Stimulated activated CD8-positive, alpha-beta memory T cell treated with anti-CD3 and anti-CD28 coated beads, Interleukin-4, amount 100 ng/mL, for 1 hour (primary cell): ENCODE measurements at places on chromosomes 1 and 21.

DNA sequence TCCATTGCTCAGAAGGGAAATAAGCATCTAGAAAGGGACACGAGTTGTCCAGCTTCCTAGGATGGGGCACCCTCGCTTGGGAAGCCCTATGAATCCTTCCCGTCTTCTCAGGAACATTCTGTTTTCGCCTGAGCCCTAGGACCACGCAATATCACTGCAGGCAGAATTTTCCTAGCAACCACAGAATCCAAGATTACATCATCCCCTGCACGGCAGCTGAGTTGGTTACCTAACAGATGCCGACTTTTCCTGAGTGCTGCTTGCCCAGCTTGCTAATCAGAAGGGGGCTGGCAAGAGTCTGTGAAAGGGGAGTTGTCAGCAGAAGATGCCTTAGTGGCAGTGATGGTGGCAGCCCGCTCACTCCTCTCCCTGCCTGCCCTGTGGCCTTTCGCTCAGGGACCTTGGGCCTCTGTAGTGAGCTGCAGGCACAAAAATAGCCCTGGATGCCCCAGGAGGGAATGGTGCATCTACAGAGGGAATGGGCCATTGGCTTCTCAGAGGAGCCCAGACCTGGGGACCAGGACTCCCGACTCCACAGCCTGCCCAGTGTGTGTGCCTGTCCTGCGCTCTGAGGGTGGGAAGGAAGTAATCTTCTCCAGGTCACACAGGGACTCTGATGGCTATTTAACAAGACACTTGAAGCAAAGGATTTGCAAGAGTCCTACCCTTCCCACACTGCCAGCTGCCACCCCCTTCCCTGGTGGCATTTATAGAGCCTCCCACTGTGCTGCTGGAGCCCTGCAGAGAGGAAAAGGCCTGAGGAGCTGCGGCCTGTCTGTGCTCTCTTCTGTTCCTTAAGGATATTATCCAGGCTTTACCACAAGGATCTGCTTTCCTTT is 28.9 kb upstream of the CLSTN1 start:
- DNase-seq: no peak

DNA sequence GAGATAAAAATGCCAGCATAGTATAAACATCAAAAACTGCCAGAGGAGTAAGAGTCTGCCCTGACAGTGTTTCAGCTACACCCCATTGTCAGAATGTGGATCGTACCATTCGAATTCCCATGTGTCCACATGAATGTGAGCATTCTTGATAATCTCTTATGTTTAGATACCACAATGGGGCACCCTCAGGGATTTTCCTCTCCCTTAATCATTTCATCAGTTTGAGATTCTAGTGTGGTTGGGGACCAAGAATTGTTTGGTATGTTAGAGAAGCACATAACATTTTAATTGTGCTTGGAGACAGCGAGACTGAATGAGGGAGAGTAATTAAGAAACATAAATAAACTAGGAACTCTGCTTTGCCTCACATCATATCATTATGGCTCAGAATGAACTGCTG is 120.2 kb downstream of the ZC3H11B start:
- no peak for DNase-seq

DNA sequence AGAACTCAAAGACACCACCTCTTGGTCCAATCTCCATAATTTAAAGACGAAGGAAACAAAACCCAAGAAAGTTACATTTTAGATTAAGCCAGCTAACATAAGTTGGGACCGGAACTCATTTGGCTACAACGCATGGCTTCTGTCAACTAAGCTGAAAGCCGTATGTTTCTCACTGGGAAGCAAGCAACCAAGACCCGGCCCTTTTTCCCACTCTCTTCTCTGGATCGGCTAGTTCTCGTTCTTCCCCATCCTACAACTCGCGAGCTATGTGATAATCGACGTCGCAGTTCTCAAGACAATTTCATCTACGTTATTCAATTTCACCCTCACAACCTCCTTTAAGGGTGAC is 601 bp downstream of the CCT8 start:
- no peak for DNase-seq

- DNase-seq: no peak
Measured at GRCh38 chr1:78520216-78520615, 29.4 kb downstream of the PTGFR start.

DNA sequence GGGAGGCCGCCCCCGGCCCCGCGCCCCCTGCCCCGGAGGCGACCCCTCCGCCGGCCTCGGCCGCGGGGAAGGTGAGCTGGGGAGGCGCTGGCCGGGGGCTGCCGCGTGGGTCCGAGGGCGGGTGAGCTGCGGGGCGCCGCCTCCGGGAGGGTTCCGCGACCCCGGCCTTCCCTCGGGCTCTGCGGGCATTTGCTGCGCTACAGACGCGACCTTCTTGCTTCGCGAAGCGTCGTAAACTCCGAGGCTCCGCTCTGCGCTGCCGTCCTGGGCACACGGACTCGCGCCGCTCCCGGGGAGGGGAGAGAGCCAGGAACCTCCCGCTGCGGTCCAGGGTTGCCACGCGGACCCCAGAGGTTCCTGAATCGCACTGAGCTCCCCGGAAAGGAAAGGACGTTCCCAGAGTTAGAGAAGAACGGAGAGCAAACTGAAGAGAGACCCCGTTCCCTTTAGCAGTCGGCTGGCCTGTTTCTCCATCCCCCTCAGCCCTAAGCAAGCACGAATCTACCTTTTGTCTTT is 345 bp downstream of the SLX9 start:
- no peak for DNase-seq

DNA sequence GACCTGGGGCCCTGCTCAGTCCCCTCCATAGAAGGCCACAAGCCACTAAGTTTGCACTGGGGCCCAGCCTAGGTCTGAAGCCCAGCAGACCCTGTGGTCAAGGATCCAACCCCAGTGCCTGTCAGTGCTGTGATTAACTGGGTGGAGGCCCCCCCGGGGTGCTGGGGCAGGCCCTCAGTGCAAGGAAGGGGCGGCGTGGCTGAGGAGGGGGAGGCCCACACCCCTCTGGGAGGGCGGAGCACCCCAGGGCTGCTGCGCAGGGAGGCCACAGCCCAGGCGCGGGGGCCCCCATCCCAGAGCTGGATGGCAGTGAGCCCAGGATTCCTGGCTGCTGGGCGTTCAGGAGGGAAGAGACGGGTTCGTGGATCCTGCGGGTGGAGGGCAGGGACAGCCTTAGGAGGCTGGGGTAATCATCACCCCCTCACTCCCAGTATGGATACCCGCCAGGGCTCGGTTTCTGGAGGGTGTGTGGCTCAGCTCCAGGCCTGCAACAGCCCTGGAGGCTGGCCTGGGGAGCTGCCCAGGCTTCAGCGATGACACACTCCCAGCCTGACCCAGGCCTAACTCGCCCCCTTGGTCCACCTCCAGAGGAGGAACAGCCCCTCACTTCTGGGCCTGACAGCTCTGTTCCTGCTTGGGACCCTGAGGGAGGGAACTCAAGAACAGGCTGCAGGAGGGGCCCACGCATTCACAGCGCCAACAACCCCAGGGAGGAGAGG is 890 bp downstream of the GJC2 start:
- DNase-seq: no peak

- DNase-seq: no peak
Measured at GRCh38 chr1:219067350-219067712, 106.3 kb upstream of the LYPLAL1 start.

GRCh38 chr21:39866093-39866492 is 1.1 kb upstream of the PCP4 start:
- DNase-seq: no peak

DNA sequence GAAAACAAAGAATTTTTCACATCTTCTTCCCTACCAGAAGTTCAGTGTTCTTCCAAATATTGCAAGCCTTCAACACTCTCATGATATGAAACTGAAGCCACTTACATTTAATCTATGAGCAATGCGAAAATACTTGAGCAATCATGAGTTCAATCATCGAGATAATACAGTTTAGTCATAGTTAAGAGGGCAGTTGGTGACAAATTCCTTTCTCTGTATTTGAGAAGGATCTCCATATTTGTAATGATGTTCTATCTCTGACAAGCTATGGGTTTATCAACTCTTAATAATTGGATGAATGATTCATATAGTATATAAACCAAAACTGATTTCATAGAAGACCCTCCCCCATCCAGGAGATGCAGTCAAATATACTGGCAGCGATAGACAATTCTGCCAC is 29.7 kb upstream of the PYHIN1 start:
- no peak for DNase-seq

GRCh38 chr1:46067652-46068051 is 64.8 kb downstream of the PIK3R3 start:
- no peak for DNase-seq

GRCh38 chr1:230794871-230795605 is 47.9 kb downstream of the CAPN9 start:
- no peak for DNase-seq

DNA sequence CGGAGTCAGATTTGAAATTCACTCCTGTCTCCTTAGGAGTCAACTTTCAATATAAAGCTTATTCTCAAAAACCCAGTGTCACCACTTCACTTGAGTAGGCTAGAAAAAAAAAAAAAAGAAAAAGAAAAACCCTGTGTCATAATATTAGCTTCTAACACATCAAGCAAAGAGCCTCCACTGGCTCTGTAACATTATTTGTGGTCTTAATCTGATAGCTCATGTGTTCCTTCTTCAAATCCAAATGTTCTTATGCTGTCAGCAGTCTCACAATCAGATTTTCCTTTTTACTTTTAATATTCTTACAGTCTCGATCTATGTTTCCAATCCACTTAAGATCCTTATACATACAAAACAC is 26.1 kb upstream of the PSMG1 start:
- DNase-seq: no peak

- DNase-seq: no peak
Measured at GRCh38 chr1:170205301-170205700, 59.5 kb downstream of the NTMT2 start.

DNA sequence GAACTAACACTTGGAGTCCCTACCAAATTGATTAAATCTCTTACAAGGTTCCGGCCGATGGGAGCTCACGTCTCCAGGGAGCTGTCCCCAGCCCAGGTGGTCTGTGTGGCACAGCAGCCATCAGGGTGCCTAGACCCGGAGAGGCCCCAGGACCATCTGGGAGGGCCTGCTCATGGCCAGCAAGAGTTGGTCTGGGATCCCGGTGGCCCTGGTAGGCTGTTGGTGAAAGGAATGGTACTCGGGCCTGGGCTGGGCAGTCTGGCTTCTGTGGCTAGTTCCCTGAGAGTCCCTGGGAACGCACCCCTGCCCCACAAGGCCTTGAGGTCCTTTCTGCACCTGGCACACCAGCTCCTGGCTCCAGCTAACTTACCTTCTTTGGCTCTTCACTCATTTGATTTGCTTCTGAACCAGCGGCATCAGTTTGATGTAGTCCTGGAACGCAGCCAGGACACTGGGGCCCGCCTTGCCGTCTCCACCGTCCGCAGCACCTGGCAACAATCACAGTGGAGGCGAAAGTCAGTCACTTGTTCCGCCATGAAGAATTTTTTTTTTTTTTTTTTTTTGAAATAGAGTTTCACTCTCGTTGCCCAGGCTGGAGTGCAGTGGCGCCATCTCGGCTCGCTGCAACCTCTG is 62.5 kb downstream of the SCCPDH start:
- DNase-seq: no peak

DNA sequence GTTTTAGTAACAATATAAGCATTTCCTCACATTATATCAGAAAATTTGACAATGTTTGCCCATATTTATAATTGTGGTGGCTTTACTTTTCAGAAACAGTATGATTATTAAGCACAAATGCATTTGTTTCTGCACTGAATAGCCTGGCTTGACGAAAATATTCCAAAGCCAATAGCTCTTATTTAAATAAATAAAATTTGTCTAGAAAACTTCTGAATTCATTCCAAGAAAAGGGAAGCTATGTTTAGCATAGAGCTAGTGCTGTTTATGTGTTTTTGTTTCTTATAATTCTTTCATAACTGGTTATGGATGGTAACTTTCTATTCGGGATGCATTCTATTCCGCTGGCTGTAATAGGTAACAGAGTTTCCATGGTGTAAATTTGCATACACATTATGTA is 268.6 kb downstream of the PTBP2 start:
- DNase-seq: no peak

DNA sequence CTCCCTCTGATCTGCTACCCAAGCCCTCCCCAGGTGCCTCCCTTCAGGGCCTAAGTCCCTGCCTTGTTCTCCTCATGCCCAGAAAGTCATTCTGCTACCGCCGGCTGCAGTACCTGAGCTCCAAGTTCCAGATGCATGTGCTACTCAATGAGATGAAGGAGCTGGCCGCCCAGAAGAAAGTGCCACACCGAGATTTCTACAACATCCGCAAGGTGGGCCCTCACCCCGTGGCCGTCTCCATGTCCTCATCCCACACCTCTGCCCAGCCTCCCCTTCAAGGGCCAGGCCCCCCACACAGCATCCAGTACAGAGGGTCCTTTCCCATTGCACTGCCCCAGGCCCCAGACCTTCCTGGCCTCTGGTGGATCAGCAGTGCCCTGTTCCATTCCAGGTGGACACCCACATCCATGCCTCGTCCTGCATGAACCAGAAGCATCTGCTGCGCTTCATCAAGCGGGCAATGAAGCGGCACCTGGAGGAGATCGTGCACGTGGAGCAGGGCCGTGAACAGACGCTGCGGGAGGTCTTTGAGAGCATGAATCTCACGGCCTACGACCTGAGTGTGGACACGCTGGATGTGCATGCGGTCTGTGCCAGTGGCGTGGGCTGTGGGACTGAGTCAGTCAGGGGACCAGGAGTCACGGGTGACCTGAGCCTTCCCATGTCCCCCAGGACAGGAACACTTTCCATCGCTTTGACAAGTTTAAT is 8.2 kb downstream of the AMPD2 start:
- no peak for DNase-seq

GRCh38 chr1:27379564-27380122 is 3.5 kb downstream of the CD164L2 start:
- no peak for DNase-seq

- DNase-seq: no peak
Measured at GRCh38 chr1:33050221-33051076, 13.8 kb upstream of the AK2 start.

GRCh38 chr1:33736496-33736895 is 127.4 kb upstream of the HMGB4 start:
- no peak for DNase-seq

GRCh38 chr1:205444931-205445645 is 10.8 kb downstream of the BLACAT1 start:
- no peak for DNase-seq

DNA sequence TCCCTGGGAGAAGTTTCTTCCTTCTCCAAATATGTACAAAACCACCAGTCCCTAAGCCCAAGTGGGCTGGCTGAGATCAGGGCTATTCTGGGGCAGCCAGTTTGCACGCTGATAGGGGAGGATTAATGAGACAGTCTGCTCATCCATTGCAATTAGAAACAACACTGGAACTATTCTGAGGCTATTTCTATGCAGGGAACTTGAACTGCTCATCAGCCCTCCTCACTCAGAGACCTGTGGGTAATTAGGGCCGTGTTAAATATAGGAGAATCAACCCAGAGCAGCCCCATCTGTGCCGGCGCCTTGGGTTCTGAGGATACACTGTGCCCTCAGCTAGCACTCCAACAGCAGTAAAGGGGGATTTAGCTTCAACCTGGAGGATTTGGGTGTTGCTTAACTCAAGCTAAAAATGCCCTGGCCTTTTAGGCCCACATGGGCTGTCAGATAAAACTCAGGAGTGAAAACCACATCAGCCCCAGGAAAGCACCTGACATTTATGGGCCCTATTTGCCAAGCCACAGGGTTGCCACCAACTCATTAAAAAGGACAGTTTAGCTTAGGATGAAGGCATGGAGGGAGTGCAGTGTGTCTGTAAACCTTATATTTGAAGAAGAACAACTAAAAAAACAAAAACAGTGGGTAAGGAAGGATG is 53.9 kb downstream of the DUSP10 start:
- no peak for DNase-seq
